Cerebellar nuclear complex (tissue), 1 donor: ENCODE measurements at places on chromosomes 3 and 15.

GRCh38 chr3:14398797-14399106 lies 3.7 kb upstream of the SLC6A6 start:
- no peak for DNase-seq

DNA sequence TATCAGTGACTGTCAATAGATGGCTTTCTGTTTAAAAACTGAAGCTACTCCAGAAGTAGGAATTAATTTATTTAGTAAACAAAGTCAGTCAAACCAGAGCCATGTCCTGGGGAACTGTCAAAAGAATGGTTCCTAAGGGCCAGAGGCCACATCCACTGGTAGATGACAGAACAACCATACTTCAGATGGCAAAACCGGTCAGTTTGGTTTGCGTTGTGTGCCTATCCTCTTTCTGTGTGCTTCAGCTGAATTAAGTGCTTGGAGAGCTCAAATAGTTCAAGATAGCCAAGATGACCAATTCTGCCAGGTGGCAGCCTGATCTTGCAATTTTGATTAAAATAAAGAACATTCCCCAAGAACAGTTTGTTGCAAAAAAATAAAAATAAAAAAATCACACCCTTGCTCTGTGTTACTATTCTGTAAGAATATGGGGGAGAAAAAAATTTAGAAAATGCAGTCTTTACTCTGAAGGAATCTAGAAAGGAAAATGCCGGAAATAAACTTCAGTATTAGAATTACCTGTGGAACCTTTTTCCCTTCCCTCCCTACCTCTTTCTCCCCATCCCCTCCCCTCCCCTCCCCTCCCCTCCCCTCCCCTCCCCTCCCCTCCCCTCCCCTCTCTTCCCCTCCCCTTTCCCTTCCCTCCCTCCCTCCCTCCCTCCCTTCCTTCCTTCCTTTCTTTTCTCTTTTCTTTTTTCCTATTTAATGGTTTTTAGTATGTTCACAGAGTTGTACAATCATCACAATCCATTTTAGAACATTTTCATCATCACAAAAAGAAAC lies 2.5 kb downstream of the MAP3K13 start:
- DNase-seq = no peak

DNA sequence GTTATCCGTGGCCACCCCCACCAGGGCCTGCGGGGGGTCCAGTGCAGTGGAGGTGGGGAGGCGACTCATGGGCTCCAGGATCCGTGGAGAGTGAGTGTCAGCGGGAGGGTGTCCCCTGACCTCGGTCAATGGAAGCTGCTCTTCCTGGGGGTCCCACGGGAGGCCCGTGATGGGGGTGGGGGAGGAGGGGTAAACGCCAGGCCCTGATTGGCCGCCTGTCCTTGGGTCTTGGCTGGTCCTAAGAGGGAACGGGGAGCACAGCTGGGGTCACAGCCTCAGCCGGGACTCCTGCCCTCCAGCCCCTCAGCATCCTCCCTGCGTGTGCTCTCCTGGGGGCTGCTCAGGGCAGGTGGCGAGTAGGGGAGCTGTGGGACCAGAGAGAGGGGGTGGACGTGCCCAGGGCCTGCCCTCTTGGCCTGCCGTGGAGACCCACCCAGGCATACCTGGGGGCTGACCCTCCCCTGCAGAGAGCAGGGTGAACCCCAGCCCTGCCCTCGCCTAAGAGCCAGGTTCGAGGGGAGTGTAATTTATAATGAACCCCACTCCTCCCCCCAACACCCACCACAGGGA lies 184.6 kb downstream of the GOLGA6L6 start:
- no peak for DNase-seq

GRCh38 chr3:52277071-52277964 lies 1.1 kb downstream of the WDR82 start:
- no peak for DNase-seq

DNA sequence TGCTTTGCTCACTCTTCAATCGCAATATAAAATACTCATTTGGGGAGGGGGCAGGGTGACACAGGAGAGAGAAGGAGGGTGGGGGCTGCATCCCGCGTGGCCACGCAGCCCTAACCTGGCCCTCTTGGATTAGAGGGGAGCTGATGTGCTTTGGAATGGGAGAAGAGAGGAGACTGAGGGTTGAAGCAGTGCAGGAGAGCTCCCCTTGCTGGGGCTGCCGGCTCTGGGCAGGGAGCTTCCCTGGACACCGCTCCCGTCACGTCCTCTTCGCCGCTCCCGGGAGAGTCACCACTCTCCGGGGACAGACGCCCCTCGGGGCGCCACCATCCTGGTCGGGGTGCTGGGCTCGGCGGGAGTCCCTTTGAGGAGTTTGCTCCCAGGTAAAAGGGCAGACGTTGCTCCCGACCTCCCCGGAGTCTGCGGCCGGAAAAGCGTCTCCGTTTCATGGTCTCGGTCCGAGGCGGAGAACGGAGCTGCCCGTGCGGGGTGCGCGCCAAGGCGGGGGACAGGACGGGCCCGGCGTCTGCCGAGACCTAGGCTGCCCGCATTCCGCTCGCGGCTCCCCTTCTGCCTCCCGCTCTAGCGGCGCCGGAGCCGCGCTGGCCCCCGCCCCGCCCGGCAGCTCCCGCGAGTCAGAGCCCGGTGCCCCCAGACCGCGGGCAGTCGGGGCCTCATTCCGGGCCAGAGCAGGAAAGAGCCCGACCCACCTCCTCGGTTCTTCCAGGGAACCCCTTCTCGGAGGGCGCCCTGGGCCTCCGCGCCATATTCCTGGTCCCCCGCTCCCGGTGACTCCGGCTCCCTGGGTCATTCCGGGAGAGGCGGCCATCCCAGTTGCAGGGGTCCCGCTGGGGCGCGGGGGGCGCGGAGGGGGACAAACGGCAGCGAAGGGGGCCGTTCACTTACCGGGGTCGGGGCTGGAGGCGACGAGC lies 603 bp downstream of the SLC7A14 start:
- no peak for DNase-seq

GRCh38 chr3:29665688-29666087 lies 384.8 kb downstream of the RBMS3 start:
- no peak for DNase-seq

DNA sequence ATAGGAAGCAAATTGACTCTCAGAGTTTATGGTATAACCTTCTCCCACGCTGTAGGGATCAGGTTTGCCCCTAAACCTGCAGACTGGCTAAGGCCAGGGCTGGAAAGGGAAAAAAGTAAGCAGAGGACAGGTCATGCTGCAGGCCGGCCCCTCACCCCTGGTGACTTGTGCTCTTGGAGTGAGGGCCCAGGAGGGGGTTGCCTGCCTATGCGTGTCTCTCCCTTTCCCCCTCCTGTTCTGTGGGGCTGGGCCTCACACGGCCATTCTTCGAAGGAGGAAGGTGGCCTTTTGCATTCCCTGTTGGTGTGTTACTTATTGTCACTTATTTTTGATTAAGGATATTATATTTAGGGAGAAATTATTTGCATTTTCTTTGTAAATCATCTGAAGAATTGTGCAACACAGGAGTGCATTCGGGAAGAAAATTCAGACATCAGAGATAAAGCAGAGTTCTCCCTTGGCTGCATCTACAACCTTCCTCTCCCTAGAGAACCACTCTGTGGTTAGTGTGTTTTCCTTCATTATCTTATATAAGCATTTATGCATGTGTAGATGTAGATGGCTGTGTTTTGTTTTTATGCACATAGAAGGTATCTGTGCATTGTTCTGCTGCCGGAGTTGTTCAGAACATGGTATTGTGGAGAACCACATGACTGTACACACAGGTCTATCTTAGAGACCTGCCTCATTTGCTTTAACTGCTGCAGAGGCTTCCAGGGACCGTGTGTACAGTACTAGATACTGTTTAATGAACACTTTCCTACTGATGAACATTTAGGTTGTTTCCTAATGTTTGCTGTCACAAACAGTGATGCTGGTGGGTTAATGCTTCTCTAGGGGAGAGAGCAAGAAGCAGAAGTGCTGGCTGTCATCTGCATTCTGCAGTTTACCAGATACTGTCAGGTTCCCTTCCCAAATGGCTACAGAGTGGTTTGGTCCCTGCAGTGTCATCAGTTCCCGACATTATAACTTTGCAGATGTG lies 133.5 kb downstream of the APBA2 start:
- DNase-seq = no peak

DNA sequence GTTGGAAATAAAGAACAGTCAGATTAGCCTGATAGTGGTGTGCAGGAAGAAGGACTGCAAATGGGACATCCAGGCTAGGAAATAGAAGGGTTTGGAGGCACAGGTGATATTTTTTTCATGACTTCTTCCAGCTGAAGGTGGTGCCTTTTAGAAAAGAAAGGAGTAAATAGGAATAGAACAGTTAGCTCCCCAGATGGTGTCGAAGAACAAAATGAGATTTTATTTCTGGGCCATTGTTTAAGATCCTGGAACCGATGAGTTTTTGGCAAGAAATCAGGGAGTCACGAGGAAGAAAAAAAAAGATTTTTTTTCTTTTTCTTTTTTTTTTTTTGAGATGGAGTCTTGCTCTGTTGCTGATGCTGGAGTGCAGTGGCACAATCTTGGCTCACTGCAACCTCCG lies 9.8 kb upstream of the NCK1 start:
- DNase-seq = no peak

DNA sequence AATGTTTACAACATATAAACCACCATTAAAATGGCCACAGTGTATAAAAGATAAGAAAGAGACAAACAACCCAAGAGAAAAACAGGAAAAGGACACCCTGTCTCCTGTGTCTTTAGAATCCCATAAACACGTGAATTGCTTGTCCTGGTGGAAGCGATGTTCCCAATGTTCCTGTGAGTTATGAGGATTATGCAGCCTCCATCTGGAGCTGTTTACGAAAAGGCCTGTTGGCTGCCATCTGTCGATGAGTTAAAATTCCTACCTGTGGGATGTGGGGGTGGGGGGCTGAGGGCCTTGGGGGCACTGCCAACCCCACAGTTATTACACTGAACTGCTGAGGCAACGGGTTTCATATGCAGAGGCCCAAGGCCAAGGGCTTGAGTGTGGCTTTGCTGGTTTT lies 13.6 kb downstream of the NISCH start:
- peak; percentile 90 for DNase-seq

DNA sequence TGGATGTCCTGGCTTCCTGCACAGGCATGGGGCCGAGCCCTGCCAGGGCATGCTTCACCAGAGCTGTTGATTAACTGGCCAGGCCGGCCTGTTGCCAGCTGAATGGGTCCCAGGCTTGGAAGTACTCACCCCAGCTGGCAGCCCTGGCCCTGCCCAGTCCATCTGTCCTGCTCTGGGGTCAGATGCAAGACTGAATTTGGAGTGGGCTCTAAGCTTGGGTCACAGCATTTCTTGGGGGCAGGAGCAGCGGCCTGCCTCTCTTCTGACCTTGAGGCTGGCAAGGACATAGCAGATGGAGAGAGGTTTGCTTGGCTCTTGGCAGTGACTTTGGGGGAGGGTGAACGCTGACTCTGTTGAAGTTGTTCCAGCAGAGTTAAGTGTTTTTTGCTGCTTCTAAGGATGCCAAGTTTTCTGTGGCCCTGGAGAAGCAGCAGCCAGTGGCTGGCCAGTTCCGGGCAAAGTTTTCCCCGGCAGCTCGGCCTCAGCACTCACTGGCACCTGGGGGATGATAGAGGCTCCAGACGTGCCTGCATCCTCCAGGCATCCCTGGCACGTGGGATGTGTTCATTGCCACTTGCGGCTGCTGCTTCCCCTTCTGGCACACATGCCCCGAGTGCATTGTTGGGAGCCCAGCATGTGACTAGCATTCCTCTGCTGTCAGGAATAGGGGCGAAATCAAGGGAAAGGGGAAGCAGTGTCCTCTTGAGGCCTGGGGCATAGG lies 22.9 kb downstream of the PDIA5 start:
- DNase-seq = peak; percentile 62

- DNase-seq = no peak
Measured at GRCh38 chr3:168952551-168952950, 711.0 kb downstream of the MECOM start.

DNA sequence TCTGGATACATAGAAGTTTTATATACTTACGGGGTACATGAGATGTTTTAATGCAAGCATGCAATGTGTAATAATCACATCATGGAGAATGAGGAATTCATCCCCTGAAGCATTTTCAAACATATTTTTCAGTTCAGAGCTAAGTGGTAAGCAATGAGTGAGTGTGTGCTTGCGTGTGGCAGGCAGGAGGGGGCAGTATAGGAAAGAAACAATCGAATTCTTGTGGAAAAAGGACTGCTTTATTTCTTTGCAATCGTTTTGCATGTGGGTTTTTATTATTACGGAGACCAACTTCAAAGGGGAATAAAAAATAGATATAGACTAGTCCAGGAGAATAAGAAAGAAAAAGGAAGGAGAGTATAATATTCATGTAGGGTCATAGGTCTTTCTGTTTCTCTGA lies 271.6 kb downstream of the CHL1 start:
- DNase-seq = no peak
